Fibroblast of skin of scalp (primary cell): ENCODE measurements at places on chromosomes 2 and 18.

DNA sequence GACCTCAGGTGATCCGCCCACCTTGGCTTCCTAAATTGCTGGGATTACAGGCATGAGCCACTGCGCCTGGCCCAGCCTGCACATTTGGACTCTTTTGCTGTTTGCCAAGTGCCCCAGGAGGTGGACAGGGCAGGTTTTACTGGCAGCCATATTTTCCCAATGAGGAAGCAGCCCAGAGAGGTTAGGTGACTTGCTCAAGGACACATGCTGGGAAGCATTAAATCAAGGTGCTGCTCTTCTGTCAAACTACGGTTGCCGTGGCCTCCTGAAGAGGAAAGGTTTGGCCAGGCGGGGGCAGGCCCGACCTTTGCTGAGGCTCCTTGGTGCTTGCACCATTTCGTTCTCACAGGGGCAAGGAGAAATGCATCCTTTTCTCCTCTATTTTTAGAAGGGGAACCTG, 44.0 kb downstream of the DNMT3A start:
- no peak for DNase-seq

GRCh38 chr2:145220496-145220895, 700.6 kb upstream of the ZEB2 start:
- DNase-seq, result no peak

DNA sequence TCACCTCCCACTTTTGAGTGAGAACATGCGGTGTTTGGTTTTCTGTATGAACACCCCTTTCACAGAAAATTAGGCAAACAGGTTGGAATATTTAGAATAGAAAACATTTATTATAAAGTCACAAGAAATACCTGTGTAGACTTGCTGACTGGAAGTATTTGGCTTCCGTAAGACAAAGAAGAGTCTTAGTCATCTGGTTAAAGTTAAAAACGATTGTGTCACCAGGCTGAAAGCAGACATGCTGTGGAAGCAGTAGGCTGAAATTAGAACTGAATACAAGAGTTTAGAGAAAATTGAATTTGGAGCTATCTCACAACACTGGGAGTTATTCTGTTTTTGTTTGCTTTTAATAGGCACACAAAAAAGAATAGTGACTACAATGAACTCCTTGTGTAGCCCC, 16.2 kb upstream of the CLASP1 start:
- DNase-seq, result no peak

DNA sequence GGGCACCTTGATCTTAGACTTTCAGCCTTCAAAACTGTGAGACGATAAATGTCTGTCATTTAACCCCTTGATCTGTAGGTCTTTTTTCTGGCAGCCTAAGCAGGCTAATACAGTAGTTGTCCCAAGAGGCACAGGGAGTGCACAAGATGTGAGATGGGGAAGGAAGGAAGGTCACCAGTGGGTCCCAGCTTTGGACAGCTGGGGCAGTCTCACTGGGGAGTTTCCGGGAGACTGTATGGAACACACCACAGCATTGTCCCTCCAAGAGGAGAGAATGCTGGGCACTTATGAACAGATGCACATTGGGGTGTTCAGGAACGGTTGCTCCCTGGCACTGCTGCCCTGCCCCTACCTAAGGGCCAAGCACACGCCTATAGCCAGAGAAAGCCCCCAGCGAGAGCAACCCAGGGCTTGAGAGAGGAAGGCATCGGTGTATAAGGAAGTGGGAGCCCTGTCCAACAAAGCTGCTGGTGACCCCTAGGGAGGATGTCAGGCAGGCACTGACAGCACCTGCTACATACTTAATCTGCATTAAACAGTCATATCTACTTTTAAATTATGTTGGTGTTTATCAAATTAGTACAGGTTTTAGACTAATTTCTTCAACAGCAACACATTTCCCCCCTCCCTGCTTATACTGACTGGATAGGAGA, 11.6 kb upstream of the NCK2 start:
- no peak for DNase-seq

GRCh38 chr2:237159006-237159911, 73.6 kb downstream of the COPS8 start:
- no peak for DNase-seq

DNA sequence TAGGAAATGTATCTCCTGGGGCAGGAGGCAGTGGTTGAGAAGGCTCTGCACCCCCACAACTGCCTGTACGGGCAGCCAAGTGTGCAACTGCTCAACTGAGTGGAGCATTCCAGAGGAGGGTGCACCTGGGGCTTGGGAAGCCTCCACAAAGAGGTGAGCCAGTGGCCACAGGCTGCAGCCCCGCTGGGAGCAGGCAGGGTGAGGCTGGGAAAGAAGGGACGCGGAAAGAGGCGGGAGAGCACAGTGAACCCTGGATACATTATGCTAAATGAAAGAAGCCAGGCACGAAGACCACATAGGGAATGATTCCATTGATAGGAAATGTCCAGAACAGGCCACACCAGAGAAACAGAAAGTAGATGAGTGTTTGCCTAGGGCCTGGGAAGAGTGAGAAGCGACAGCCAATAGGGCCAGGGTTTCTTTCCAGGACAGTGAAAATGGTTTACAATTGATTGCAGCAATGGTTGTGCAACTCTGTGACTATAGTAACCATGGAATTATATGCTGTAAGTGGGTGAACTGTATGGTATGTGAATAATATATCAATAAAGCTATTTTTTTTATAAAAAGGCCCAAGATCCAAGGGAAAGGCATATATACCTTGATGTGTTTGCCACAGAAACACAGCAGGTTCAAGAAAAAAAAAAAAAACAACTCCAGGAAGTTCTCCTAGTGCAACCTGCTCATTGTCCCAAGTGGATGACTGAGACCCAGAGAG, 82.4 kb downstream of the DDX1 start:
- DNase-seq, result no peak

GRCh38 chr2:218476676-218477075, 57.8 kb downstream of the VIL1 start:
- DNase-seq, result no peak

- no peak for DNase-seq
Observed at GRCh38 chr2:37558623-37559022, 112.8 kb downstream of the CDC42EP3 start.

- DNase-seq, result no peak
Observed at GRCh38 chr2:95044601-95045000, 19.1 kb downstream of the MAL start.

GRCh38 chr2:121200419-121201315, 84.3 kb downstream of the TFCP2L1 start:
- no peak for DNase-seq

- no peak for DNase-seq
Observed at GRCh38 chr18:10297086-10297485, 157.3 kb upstream of the APCDD1 start.

- DNase-seq, result no peak
Observed at GRCh38 chr18:70398076-70398475, 109.2 kb downstream of the SOCS6 start.

- no peak for DNase-seq
Observed at GRCh38 chr2:137644731-137645130, 319.5 kb upstream of the HNMT start.

DNA sequence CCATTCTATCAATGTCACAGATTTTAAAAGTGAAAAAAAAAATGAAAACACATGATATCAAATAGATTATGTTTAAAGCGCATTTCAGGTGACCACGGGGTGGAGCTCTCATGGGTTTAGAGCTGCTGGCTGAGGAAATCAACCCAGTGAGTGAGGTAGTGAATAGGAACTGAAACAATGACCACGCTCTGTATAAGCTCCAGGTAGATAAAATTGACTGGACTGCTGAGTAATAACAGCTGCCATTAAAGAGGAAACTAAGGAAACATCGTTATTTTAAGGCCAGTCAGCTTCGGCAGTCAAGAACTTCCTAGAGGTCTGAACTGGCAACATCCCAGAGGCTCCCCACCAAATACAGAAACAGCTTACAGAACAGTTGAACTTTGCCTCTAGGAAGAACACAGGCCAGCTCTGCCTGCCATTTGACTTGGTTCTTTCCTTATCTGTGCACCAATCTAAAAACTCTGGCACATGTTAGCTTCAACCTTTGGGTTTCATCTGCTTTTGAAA, 185.9 kb downstream of the PDE1A start:
- peak; percentile 18 for DNase-seq

GRCh38 chr18:28973324-28973723, 796.4 kb upstream of the CDH2 start:
- no peak for DNase-seq

DNA sequence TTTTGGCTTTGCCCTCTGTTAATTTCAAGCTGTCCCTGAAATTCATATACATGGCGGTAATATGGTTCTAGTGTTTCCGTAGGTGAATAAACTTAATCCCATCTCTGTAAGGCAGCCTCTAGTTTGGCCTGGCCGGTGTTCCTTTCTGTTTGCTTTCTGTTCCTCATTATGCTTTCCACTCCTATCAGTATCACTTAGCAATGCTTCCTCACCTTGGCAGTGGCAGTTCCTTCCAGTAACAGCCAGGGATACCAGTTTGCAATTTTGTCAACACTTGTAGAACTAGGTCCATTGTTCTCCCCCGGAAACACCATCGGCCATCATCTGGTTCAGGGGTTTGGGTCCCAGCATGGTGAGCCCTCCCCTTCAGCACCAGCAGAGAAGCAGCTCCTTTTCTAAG, 18.2 kb upstream of the TNP1 start:
- DNase-seq, result no peak

DNA sequence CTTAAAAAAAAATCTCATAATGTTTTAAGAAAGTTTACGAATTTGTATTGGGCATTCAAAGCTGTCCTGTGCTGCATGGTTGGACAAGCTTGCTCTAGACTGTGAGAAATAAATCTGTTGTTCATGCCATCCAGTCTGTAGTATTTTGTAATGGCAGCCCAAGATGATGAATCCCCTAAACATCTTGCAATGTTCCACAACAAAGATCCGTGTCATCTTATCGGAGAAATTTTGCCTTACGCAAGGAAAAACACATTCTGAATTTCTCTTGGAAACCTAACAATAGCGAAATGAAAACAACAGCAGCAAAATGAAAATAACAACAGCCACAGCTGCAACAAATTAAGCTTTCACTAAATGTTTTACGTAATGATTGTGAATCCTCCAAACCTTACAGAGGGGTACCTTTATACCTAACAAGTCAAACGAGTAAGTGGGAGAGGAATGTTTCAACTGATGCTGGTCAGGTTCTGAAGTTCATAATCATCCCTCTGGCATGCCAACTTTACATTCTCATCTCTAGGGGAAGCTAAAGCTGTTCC, 76.1 kb upstream of the RNU4ATAC start:
- no peak for DNase-seq

GRCh38 chr18:48897531-48897930, 53.2 kb downstream of the SMAD7 start:
- peak; percentile 43 for DNase-seq

- peak; percentile 8 for DNase-seq
Observed at GRCh38 chr2:182229297-182229696, 197.5 kb downstream of the PDE1A start.

- DNase-seq, result no peak
Observed at GRCh38 chr18:59451963-59452362, 92.9 kb upstream of the LMAN1 start.

DNA sequence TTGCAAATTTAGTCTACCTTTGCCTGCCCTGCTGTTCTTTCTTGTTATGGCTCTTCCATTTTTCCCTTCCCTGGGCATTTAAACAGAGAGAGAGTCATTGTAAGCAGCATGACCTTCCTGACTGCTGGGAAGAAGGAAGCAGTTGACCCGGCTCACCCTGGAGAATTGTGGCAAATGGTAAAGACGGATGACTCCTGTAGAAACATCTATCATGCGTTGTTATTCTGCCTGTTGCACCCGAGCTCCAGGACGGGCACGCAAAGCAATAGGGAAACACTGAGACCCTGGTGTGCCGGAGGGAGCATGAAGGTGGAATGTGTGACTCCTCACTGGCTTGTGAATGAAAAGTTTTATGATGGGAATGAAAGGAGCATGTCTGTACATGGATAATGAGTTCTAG, 113.3 kb downstream of the OSBPL6 start:
- DNase-seq, result no peak

DNA sequence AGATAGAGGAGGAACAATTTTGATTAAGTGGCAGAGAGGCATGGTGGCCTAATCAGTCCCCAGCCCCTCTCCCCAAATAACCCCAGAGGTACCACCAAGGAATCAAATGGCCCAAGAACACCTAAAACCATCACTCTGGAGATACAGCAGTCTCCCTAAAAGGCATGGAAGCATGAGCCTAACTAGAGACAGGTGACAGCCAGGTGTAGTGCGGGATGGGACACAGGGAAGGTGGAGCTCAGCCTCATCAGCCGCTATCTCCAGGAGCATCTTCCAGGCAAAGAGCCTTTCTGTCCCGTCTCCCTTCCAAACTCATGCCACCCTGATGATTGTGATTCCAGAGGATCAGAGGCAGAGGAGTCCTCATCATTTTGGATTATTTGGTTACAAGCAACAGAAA, 144.7 kb downstream of the COPS8 start:
- no peak for DNase-seq

GRCh38 chr2:23502096-23502495, 117.1 kb downstream of the KLHL29 start:
- no peak for DNase-seq
